ENCODE measurements at places on chromosomes 13 and 19.

DNA sequence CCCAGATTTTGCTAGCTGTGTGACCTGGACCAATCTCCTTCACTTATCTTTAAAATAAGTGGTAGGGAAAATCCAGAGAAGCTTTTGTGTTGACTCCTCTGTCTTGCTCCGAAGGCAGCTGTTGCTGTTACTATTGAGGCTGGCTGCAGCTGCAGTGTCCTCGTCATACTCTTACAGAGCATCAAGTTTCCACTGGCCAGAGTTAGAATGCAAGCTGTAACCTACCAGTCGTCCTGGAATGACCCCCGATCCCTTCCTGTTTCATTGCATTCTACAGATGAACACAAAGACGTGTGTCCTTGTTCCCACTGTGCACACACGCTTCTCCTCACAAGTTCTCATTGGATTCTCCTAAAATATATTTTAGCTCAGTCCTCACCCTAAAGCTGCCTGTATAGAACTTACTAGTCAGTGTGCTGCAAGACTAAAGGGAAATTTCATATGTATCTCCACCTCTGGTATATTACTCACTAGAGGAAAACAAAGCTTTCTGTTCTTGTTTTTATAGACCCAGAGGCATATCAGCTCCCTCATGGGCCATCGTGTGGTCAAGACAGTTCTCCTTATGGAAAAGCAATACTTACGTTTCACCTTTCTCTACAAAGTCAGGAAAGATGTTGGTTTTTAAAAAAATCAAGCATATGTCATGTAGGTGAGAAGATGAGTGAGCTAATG is 589.8 kb downstream of the LMO7 start:
- DNase-seq: no peak

DNA sequence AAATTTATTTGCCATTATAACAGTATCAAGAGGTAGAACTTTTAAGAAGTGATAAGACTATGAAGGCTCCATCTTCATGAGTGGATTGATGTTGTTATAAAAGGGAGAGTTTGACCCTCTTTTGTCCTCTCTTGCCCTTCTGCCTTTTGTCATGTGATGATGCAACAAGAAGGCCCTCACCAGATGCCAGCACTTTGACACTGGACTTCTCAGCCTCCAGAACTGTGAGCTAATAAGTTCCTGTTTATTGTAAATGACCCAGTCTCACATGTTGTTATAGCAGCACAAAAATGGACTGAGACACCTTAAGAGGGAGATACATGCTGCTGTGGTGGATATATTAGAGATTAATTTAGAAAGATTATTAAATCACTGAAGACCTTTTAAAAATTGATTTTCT is 71.6 kb downstream of the SPRYD7 start:
- DNase-seq: no peak

GRCh38 chr13:69524459-69525150 is 583.0 kb upstream of the ATXN8OS start:
- no peak for DNase-seq

DNA sequence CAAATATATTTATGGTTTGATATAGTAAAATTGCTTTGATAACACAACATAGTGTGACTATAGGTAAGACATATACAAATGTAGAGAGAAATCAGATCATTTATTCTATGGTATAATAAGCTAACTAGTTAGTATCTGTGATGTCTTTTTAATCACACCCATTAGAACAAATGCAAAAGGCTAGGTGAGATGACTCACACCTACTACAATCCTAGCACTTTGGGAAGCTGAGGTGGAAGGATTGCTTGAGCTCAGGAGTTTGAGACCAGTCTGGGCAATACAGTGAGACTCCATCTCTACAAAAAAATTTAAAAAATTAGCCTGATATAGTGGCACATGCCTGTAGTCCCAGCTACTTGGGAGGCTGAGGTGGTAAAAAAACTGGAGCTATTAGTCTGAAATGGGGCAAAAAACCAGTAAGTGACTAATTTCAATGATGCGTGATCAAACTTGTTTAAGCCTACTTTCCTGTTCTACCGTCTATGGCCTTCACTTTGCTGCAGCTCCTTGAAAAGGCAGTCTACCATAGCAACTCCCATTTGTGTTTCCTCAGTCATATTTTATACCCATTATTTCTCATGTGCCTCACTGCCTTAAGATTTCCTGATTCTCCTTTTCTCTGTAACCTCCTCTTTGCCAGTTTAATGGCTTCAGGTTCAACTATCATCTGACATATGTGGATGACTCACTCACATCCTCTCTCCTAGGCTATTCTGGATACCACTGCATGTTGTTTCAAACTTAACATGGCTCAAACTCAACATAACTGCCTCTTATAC is 12.5 kb downstream of the ALG5 start:
- DNase-seq: no peak

DNA sequence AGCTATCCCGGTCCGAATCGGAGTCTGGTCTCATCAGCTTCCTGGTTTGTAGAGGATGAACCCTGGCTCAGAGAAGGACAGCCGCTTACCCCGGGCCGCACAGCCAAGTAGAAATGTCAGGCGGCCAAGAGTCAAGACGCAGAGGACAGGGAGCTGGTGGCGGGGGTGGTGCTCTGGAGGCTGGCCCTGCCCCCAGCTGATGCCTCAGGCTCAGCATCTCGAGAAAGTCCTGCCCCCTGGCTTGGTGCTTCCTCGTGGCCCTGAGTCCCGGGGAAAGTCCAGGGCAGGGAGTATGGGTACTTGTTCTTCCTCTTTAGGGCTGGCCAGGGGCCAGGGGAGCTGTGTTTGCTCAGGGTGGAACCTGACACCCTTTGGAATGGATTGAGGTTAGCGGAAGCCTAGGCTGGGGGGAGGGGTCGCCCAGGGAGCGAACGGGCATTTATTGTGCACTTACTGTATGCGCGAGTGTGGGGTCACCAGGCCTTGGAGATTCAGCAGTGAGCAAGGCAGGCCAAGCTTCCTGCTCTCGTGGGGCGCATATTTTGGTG is 2.2 kb downstream of the TJP3 start:
- DNase-seq: no peak

DNA sequence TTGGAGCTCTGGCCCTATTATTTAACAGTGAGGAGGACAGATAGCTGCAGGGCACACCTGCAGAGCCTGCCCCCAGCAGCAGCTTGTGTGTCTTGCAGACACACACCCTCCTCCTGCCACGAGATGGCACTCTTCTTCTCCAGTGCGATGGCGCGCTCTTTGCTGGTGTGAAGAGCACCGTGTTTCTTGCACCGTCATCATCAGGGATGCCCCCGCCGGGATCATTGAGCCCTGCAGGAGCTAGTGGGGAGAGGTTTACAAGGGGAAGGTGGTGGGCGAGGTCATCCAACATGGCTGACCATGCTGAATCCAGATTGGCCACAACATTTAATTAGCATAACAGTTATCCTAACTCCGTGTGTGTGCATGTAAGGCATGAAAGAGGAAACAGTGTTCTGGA is 105.6 kb downstream of the RAB20 start:
- peak; percentile 43 for DNase-seq

DNA sequence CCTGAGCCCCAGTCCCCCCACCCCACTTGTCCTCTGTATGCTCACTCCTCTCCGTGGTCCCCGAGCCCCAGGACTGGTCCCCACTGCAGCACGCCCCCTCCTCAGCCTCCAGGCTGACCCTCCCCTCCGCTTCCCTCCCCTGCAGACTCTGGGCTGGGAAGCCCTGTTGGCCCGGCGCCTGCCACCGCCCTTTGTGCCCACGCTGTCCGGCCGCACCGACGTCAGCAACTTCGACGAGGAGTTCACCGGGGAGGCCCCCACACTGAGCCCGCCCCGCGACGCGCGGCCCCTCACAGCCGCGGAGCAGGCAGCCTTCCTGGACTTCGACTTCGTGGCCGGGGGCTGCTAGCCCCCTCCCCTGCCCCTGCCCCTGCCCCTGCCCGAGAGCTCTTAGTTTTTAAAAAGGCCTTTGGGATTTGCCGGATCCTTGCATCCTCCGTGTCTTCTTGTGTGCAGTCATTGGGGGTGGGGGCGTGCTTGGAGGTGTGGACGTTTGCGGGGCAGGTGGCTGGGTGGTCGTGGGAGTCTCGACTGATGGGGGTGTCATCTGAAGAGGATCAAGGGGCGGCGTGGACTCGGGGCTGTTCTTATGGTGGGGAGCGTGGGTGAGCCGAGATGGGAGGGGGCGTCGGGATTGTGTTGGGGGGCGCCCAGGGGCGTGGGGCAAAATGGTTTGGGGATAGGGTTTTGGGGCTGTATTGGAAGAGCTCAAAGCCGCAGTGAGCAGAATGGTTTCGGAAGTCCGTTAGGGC is 3.5 kb downstream of the PTGER1 start:
- DNase-seq: no peak

DNA sequence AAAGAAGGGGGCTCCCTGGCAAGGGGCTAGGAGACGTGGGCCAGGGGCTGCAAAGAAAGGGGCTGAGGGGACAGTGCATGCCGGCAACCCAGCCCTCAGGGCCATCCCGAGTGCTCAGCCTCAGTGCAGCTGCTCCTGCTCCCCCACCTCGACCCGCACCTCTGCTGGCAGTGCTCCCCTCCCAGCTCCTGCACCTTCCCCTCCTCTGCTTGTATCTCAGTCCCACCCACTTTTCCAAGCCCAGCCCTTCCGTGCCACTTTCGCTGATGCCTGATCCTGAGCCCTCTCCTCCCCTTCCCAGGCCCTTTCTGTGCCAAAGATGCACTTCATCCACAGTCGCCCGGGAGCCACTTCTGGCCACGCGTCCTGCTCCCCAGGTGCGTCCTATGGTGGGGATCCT is 69.9 kb upstream of the KCTD15 start:
- DNase-seq: no peak
